Activated T-helper 17 cell treated with anti-CD3 and anti-CD28 coated beads, Interleukin-2, amount 50 U/mL, for 72 hours (primary cell): ENCODE measurements at places on chromosomes 7 and 10. TPM values are rescaled to one million over a fixed set of nuclear protein-coding genes. Genes with fewer than 3 reads are reported as not detected.

Gene NPC1L1
- total RNA-seq, result not detected

Gene SPOCK2
- total RNA-seq, result 191 TPM

Gene OR2F2
- not detected for total RNA-seq

Gene OLAH
- total RNA-seq, result 6.6 TPM

Gene NRBF2
- 21.5 TPM for total RNA-seq

Gene TUBAL3
- total RNA-seq, result not detected

Gene PDE1C
- total RNA-seq, result not detected

Gene TCERG1L
- total RNA-seq, result not detected

Gene ERVW-1
- total RNA-seq, result not detected

Gene ABCB4
- not detected for total RNA-seq

Gene BMS1
- total RNA-seq, result 26.7 TPM

Gene PIP
- not detected for total RNA-seq

Gene ANKRD2
- not detected for total RNA-seq
